Dermis blood vessel endothelial cell (primary cell): ENCODE measurements at places on chromosomes 6 and 20. TPM values are rescaled to one million over a fixed set of nuclear protein-coding genes. Genes with fewer than 3 reads are reported as not detected.
A peak's percentile ranks its signal among the peaks of the same experiment; 100 is the strongest.

STX11 gene
- 16.7 and 17.2 TPM in 2 replicates for total RNA-seq

PI16 gene
- not detected in 2 replicates for total RNA-seq

SPATS1 gene
- not detected in 2 replicates for total RNA-seq

- no peak for DNase-seq
Observed at GRCh38 chr6:130075879-130076460, 57.6 kb downstream of the L3MBTL3 start.

GRCh38 chr6:56652231-56652630 lies 9.5 kb upstream of the DST start:
- peak; percentile 62 for DNase-seq

- no peak for DNase-seq
Observed at GRCh38 chr6:119326291-119327005, 23.1 kb downstream of the MAN1A1 start.
